ENCODE measurements at places on chromosomes 5 and 9.

- DNase-seq, result no peak
Observed at GRCh38 chr9:81619353-81620001, 69.9 kb downstream of the TLE1 start.

DNA sequence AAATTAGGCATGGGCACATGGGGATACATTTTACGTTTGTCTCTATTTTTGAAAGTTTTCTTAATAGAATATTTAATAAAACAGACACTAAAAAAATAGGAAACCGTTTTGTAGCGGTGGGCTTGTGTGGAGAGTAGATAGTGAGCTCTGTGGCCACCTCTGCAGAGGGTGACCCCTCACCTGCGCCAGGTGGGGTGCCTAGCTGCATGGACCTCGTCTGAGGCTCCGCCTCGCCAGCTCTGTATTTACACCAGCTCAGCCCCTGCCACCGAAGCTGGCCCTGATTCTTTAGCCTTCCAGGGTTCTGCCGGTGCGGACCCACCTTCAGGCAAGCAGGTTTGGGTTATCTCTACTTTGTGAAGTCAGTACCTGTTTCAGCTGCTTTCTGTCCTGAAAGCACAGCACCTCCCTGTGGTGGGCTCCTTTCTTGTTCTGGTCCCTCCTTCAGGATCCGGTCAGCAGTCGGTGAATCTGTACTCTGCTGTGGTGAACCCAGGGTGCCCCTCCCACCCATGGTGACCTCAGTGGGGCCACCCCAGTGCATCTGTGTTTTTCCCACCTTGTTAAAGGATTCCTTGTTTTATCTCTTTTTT is 105.2 kb upstream of the CACNA1B start:
- DNase-seq, result no peak

DNA sequence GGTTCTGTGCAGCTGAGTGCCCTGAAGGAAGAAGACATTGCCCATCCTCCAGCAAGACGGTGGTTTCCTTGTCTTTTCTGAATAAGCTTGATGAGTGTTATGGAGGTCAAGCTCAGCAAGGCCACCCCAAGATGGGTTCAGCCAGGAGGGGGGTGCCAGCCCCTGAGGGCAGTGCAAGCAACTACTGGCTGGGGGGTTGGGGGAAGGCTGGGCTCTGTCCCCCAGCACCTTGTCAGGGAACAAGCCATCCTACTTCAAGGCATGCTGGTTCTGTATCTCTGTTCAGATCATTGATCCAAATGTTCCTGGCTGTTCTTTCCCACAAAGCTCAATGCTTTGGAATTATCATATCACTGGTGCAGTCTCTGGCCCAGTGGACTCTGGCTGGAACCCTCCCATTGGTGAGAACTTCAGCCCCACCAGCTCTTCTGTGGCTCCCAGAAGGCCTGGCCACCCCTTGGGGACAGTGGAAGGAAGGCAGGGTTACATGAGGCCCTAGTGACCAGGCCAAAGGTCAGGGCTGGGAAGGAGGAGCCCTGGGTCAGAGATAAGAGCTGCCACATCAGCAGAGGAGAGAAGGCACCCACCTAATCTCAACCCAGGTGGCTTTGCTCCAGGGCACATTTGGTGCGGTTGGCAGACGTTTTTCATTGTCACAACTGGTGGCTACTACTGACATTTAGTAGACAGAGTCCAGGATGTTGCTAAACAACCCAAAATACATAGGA is 280.2 kb downstream of the IRX2 start:
- no peak for DNase-seq

- DNase-seq, result no peak
Observed at GRCh38 chr5:96875791-96876291, 459 bp upstream of the ERAP2 start.

DNA sequence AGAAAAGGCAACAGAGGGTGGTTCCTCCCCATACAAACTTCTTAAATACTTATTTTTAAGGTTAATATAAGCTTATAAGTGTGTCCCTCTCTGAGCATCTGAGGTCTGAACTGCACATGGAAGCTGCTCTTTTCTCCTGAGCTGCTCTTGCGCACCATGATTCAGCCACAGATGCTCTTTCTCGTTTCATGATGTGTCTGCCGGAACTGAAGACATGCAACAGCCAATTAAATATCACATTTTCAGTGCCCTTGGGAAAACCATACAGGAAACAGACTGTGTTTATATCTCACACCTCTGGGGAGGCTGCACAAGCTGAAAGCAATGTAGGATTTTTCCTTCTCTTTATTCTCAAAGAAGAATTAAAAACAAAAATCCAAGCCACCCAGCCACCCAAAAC is 96.8 kb upstream of the NREP start:
- no peak for DNase-seq

GRCh38 chr9:29245351-29245750 is 1672.1 kb upstream of the C9orf72 start:
- no peak for DNase-seq

GRCh38 chr5:55063220-55063863 is 39.1 kb upstream of the GZMA start:
- no peak for DNase-seq

- no peak for DNase-seq
Observed at GRCh38 chr9:93940951-93941350, 14.2 kb downstream of the BARX1 start.

- DNase-seq, result no peak
Observed at GRCh38 chr9:22114956-22115355, 105.9 kb upstream of the CDKN2B start.

- no peak for DNase-seq
Observed at GRCh38 chr9:19470567-19470966, 61.8 kb downstream of the ACER2 start.

DNA sequence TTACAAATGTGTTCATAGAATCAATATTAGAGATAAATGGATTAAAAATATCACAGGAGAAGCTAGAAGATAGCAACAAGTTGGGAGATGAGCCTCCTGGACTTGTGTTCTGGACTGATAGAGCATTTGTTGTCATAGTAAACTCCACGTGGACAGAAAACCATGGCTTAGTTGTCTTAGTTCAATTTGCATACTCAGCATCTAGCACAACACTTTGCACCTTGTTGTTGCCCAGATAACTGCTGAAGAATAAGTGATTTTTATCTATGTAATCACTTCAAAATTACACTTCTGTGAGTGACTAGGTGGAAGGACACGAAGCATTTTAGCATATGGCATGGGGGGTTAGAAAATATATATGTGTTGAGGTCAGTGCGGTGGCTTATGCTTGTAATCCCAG is 4.0 kb downstream of the RANBP3L start:
- DNase-seq, result no peak

- no peak for DNase-seq
Observed at GRCh38 chr5:94243612-94244011, 374.8 kb downstream of the KIAA0825 start.

DNA sequence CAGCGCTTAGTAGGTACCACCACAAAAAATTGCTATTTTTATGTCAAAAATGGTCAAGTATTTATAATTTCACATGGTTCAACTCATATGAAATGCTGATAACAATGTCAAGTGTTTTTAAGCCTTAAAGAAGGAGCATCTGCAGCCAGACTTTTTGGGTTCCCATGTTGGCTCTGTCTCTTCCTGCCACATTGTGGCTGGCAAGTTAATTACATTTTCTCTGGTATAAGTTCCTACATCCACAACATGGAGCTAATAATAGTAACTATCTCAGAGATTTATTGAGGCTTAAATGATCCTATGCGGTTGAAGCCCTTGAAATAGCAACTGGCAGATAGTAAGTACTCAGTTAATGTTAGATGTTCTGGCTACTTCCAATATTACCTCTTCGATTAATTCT is 5.4 kb downstream of the ATP10B start:
- DNase-seq, result no peak

DNA sequence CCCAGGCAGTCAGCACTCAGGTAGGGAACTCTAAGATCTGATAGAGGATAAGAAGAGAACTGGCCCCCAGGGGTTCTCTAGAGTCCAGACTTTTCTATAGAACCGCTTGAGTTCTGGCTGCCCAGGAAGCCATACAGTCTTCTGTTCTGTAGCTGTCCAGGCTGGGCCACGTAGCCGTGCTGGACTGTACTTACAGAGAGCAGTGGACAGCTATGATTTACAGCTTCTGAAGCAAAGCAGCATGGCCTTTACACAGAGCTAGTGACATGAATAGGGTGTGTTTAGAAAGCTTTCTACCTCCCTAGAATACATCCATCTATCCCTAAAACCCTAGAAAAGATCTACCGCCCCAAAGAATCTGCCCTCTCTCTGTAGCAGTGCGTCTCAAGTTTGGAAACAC is 57.2 kb downstream of the ACO1 start:
- DNase-seq, result no peak

DNA sequence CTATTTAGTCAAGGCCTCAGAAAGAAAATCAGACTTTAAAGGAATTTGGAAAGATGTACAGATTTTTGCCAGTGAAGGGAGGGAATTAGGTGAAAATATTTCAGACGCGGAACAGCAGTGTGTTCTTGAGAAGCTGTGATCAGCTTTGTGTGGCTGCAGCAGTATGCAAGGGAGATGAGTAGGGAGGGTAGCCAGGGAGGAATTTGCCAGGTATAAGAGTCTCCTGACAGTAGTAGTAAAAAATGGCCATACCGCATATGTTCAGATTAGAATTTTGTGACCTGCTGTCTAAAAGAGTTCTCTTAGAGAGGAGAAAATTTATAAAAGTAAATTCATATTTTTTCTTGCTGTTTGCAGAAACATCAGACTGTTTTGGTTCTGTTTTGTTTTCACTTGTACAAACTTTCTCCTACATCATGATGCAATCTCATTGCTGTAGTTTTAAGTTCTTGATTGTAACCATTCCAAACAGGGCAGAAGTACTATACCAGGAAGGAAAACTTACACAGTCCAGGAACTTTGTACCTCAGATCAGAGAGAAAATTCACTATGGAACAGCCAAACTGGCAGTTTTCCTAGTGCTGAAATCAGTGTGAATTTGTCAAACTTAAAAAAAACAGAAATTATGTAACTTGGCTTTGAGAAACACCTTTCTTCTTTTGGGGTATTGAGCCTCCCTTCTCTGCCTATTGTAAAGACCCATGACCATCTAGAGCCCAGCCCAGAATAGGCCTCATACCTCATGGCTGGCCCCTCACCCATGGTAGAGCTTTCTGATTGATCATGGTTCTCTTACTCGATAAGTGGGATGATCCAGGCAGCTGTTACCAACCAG is 78.4 kb upstream of the NR3C1 start:
- no peak for DNase-seq

GRCh38 chr5:61994171-61994570 is 311.8 kb upstream of the KIF2A start:
- DNase-seq, result no peak

- DNase-seq, result no peak
Observed at GRCh38 chr9:109455391-109455790, 42.7 kb downstream of the PTPN3 start.

DNA sequence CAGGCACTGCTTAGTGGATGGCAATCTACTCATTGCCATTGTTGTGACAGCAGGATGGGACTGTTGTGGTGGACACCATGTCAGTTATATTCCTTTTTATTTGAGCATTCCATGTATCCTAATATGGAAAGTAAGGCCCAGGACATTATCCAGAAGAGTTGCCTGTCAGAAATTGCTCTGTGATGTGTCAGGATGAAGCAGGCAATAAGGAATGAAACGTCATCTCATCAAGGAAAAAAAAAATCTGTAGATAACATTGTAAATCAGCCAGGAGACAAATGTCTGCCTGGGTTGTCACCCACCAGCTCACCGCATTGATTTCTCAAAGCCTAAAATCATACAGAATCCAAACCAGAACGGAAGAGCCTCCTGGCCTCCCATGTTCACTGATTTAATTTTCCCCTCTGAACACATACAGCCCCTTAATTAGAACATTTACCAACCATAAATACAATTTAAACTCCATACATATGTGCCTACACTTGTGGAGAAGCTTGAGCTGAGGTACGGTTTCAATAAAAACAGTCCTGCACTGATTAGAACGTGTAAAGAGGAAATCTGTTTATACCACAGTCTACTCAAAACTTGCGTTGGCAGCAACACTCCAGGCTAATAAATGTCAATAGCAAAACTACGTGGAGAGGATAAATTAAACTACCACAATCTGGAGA is 73.9 kb downstream of the FOXD1 start:
- no peak for DNase-seq

Measured in activated T-helper 1 cell treated with Interleukin-2 at 50 U/mL for 16 hours (primary cell).